MCF 10A (cell line): ENCODE measurements at places on chromosomes 7 and 10. TPM values are rescaled to one million over a fixed set of nuclear protein-coding genes. Genes with fewer than 3 reads are reported as not detected.

The LIPF gene
- total RNA-seq, result not detected in 2 replicates

The VAX1 gene
- total RNA-seq, result not detected in 2 replicates

The LIPK gene
- total RNA-seq, result not detected in 2 replicates

The BTRC gene
- total RNA-seq, result 19.4 and 25.2 TPM in 2 replicates

The AP1S1 gene
- 72.1 and 72.5 TPM in 2 replicates for total RNA-seq

The NRAP gene
- not detected in 2 replicates for total RNA-seq
